ENCODE measurements at places on chromosomes 1 and 21.

GRCh38 chr1:225498549-225499136 is 70.8 kb upstream of the LBR start:
- DNase-seq, result no peak

DNA sequence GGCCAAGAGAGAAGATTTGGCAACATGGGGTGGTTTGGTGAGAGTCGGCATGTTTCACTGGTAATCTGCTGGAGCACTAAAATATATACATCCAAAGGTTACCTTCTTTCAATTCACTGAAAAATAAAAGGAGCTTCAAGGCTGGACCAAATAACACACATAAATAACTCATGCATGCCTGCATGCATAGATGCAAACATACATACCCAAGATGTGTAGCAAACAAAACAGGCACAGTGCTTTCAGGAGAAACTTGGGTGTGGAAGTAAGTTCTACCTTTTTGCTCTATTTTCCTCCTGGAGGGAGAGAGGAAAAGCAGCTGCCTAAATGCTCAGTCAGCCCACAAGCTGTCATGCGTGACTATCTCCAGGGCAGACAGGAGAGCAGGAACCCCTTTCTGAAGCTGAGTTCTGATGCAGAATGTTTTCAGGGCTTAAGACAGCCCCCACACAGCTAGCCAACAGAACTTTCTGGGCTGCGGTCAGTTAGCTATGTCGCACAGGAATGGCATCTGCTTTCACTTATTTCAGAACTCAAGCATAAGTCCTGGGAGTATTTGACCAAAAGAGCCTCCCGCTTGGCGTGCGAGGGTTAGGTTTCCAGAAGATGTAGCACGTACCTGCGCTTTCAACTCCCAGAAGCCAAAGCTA is 166.2 kb downstream of the TOMM20 start:
- DNase-seq, result peak; percentile 97

GRCh38 chr1:53583021-53583867 is 124.0 kb downstream of the DMRTB1 start:
- DNase-seq, result peak; percentile 53

DNA sequence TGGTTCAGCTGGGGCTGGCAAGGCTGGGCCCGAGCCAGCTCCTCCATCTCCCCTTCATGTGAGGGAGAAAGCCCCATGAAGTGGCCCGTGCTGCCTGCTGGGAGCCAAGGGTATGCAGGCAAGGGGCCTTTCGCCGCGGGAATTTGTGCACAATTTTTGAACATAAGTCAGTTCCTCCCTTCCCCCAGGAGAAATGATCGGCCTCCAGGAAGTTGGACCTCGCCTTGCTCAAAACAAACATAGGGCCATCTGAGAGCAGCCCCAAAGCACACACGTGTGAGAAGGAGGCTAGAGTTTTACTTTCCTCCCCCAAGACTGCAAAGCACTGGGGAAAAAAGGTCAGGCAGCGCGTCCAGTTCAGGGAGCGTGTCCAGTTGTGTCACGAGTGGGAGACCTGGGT is 64.7 kb downstream of the PRDM16 start:
- DNase-seq, result no peak

GRCh38 chr1:150562446-150563339 is 13.5 kb downstream of the ADAMTSL4 start:
- DNase-seq, result no peak

DNA sequence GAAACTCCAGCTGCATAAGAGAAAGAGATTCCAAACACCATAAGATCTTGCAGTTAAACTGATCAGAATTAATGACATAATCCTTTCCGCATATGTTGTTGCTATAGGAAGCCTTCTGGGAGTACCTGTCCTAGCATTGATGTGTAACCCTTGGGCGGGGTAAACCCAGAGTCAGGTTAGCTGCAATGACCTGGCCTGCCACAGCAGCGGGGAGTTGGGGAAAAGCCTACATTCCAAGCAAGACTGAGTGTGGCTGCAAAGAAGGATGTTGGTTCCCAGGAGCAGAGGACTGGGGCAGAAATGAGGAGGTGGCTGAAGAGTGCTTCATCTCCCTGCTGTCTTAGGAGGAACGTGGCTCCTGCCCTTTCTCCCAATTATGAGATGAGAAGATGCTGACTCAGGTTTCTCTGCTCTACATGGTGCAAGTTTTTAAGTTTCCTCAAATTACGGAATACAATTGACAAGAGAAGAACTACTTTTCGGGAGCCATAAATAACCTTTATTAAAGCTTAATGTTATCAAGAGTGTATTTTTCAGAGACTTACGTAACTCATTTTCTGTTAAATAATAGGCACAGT is 142.1 kb downstream of the RYR2 start:
- no peak for DNase-seq

Data from HFFc6 (cell line).